ENCODE measurements at places on chromosomes 2 and 18. TPM values are rescaled to one million over a fixed set of nuclear protein-coding genes. Genes with fewer than 3 reads are reported as not detected.

SERPINB4 gene
- not detected for total RNA-seq

TTR gene
- total RNA-seq: not detected

SIX2 gene
- not detected for total RNA-seq

FTCDNL1 gene
- 5.2 TPM for total RNA-seq

ACKR3 gene
- 0.49 TPM for total RNA-seq

STRN gene
- 19.3 TPM for total RNA-seq

All from activated naive CD4-positive, alpha-beta T cell treated with anti-CD3 and anti-CD28 coated beads for 36 hours (primary cell).